ENCODE measurements at places on chromosomes 7 and 10. TPM values are rescaled to one million over a fixed set of nuclear protein-coding genes. Genes with fewer than 3 reads are reported as not detected.

Gene VWDE
- 5.9 TPM for polyA plus RNA-seq

Gene ANXA8
- not detected for polyA plus RNA-seq

DNA sequence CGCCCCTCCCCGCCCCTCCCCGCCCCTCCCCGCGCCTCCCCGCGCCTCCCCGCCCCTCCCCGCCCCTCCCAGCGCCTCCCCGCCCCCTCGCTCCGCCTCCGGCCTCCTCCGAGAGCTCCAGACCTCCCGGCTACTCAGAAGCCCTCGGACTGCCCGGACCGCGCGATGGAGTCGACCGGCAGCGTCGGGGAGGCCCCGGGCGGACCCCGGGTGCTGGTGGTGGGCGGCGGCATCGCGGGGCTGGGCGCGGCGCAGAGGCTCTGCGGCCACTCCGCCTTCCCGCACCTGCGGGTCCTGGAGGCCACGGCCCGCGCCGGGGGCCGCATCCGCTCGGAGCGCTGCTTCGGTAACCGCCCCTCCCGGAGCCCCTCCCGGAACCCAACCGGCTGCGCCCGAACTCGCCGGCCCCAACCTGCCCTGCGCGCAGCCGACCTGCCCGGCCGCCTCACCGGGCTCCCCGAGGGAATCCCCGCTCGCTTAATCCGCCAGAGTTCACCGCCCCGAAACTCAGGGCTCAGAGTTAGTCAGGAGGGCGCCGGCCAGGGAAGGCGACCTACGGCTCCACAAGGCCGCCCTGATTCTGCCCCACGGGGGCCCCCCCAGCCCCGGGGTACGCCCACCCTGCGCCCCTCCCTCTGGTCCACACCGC is at the start of gene PAOX:
Gene PAOX (plus strand): TSS at position 111 of the 649 bp plus-strand sequence. CDS start 55 bp downstream, at position 166.
- DNase-seq: no peak

Gene GBX1
- polyA plus RNA-seq: 0.17 TPM

Gene NAT16
- polyA plus RNA-seq: 0.09 TPM

DNA sequence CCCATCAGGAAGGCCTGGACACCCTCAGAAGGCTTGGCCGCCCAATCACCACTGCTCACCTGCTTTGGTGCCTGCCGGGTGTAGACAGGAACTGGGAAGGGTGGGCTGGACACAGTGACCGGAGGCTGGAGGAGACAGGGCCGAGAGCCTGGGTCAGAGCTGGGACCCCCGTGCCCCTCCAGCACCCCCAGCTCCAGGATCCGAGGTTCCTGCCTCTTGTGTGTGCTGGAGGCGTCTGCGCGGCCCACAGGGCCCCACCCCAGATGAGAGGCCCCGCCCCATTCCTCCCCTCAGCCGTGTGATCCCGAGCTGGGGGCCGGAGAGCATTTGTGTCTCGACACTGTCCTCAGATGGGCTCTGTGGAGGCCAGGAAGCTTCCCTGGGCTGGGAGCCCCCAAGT is 9.4 kb downstream of the ADAM8 start:
- DNase-seq: no peak

Measured in left renal cortex interstitium (tissue), 4 donors.